Inflammatory macrophage treated with lipopolysaccharide for 1 hour (primary cell): ENCODE measurements at places on chromosomes 2 and 18.
A peak's percentile ranks its signal among the peaks of the same experiment; 100 is the strongest.

- no peak for DNase-seq
Observed at GRCh38 chr18:67143028-67143427, 373.5 kb downstream of the DSEL start.

DNA sequence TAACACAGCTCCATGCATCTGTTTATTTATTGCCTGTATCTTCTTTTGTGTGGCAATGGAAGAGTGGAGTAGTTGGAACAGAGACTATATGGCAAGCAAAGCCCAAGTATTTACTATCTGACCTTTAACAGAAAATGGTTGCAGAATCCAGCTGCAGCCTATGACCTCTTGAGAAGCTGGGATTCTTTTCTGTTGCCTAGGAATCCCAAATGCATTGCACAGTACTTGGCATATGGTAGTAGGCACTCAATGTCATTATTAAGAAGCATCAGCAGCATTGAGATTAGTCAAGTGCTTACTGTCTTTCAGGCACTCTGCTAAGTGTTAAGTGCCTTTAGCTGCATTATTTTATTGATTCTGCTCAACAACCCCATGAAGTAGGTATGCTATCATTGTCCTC, 331.6 kb downstream of the CCDC85A start:
- DNase-seq: no peak

DNA sequence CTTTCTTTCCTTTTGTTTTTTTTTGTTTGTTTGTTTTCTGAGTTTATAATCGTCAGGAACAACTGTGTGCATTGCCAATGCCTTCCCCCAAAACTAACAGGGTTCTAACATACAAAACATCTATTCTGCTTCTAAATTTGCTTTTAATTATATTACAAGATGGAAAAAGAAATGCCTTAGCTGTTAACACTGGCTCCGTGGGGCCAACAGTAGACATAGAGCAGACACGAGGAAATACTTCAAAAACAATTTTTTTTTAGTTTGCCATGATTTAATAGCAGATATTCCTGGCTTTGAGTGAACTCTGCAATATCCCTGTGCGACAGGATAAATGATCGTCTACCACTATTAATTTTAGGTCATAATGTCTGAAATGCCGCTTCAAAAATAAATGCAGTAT, 153.3 kb upstream of the HNRNPA3 start:
- DNase-seq: no peak

DNA sequence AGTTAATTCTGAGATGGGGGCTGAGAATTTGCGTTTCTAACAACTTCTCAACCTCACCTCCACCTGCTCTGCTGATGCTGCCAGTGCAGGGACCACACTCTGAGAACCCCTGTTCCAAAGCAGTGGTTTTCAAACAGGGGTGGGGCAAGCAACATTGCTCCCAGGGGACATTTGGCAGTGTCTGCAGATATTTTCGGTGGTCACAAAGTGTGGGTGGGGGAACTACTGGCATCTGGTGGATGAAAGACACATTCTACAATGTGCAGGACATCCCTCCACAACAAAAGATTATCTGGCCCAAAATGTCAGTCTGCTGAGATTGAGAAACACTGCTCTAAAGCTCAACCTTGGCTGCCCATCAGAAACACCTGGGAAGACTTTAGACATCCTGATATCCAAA, 188.7 kb upstream of the SATB2 start:
- no peak for DNase-seq

DNA sequence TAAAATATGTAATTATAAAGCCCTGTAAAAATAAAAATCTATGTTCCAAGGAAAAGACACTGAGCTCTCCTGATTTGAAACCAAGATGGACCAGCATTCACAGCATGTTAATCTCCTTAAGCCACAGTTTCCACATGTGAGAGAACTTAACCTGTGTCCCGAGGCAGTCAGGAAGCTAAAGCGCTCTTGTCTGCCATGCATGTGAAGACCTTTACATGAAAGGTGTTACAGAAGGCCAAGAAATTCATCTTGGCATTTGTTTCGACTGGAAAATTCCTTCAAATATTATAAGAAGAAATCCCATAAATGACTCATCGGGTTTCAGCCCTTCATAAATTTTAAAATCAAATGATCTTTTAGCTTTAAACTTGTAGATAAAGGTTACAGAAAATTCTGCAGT, 328.6 kb downstream of the CDH2 start:
- DNase-seq: no peak

DNA sequence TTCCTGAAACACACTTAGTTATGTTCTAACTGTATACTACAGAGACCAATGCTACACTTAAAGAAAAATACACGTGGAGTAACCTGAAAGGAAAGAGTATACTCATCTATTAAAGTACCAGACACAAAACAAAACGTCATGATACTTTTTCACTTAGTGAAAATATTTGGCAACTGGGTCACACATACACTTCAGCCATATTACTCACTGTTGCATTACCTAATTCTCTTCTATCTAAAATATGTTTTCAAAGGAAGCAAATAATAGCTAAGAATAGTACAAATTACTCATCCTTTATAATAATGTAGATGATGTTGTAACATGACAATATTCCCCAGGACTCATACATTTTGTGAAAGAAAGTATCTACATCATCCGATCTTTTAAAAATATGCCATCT, 76.5 kb upstream of the EPB41L3 start:
- no peak for DNase-seq

DNA sequence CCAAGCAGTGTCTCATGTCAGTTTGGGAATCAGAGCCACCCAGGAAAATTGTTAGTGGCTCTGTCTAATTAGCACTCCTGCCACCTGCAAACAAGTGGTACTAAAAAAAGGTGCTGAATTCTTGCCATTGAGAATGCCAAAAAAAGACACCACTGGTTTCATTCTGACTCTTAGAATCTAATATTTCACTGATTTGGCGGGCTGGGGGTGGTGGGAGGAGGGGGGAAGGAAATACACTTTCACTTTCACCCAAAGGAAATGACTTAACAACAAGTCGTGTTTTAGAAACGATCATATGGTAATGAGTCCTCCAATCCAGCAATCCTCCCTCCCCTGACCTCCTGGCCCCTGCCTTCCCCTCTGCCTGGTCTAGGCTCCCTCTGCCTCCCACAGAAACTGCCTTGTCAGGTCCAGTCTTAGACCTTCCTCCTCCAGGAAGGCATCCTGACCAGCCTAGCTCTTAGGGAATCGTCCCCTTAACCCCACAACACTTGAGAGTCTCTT, 4.4 kb upstream of the KLHL29 start:
- DNase-seq: peak; percentile 38

DNA sequence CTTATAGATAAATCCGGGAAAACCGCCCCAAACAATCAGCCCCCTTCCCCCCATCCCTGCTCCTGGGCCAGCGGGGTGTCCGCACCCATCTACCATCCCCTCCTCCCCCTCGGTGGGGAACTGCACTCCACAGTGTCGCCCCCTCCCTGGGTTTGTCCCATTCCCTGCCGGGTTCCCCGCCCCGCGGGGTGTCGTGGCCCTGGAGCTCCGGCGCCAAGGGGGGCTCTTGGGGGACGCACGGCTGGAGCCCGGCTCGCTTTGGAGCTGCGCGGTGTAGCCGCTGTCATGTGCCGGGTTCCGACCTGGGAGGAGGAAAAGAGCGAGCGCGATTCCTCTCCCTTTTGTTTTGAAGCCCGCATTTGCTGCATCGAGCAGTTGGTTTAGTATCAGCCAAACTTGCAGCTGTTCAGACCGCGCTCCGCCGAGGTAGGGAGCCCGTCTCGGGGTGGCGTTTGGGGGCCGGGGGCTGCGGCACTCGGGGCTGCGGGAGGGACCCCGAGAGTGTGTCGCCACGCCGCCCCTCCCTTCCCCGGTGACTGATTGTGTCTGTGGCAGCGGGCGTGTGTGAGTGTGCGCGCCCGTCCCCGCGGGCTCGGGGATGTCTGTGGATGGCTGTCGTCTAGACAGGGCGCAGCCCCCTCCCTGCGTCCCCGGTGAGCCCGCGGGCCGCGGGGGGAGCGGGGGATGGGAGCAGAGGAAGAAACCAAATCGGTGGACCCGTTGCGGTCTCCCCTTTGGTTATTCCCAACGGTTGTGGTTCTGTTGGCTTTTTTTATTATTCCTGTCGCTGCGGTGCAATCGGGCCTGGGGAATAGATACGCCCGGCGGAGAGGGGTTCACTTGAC, 797 bp downstream of the CTIF start:
- no peak for DNase-seq

DNA sequence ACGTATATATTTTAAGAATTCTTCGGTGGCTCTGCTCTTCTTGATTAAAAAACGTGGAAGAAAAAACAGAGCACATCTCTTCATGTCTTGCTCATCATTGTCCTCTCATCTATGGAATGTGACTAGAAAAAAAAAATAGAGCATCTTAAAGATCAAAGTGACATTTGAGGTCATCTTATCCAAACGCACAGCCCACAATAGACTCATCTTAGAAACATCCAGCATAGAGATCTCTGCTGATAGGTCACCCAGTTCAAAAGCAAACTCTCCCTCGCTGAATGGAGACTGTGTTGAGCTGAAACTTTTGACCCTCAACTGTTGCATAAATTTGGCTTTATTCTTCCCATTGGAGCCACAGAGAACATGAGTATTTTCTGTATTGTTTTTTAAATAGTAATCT, 65.2 kb downstream of the CMPK2 start:
- DNase-seq: no peak

DNA sequence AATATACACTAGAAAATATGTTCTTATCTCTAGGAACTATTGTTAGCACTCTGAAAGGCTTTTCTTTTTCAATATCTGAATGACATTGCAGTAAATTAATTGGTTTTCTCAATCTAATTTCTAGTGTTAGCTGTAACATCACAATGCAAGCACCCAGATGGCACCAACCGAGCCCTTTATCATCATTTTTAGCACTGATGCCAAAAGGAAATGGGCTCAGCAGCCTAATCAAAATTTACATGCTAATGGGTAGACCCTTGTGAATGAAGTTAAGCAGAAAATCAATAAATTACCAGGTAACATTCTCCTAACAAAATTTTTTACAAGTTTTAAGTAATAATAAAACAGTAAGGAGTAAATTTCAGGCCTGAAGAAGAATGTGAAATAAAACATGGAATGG, 53.5 kb upstream of the PGAP1 start:
- DNase-seq: no peak

DNA sequence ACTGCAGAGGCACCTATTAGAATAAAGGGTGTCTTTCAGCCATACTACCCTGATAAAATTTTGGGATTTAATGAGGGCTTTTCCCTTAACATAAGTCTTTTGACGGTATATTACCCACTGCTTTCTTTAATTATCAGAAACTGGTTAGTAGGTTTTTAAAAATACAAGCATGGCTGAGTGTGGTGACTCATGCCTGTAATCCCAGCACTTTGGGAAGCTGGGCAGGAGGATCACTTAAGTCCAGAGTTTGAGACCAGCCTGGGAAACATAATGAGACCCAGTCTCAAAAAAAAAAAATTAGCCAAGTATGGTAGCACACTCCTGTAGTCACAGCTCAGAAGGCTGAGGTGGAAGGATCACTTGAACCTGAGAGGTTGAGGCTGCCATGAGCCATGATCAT, 16.1 kb downstream of the CPSF3 start:
- DNase-seq: no peak

GRCh38 chr2:195304310-195304709, 352.7 kb upstream of the SLC39A10 start:
- DNase-seq: no peak

DNA sequence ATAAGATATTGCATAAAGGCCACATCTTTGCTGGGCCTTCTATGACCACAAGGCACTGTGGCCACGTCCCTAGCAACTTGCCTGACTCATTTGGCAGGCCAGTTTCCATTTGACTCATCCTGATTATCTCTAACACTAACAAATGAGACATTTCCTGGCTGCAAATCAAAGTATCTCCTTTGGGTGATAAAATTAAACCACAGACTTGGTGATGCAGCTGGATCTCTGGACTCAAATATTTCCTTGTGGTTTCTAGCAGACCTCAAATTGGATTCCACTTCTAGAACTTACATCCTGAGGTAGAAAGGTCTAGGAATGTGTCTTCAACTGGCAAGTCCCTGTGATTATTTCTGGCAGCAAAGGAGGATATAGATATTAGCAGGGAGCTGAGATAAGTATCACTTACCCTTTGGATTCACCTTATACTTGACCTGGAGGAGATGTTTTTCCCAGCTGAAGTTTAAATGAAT, 167.9 kb upstream of the NXPH2 start:
- DNase-seq: no peak

GRCh38 chr2:86646865-86647264, 23.2 kb upstream of the RNF103 start:
- no peak for DNase-seq
